Stimulated activated CD4-positive, alpha-beta T cell treated with anti-CD3 and anti-CD28 coated beads, Interleukin-1b, Interleukin-23, amount 100 ng/mL, for 1 hour (primary cell): ENCODE measurements at places on chromosomes 1 and 21.

DNA sequence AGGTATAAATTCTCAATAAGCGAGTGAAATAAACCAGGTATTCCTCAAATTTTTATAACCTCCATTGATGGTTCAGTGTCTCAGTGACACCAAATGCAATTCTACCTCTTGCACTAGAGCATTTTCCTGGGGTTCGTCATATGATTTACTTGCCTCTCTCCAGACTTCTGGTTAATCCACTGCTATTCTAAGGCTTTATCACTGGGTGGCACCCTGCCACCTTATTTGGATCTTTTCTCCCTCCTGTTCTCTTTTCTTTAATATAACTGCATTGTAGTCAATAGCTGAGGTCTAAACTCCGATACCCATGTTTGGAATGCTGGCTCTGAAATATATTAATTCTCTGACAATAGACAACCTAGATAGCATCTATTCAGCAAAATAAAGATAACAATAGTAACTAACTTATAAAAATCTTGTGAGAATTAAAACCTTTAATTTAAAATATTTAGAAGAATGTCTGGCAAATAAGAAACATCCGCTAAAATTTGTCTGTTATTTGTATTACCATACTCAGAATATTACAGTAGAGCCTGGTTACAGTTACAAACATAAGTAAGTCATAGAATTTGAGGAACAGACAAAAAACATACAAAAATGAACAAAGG is 436.4 kb downstream of the PLA2G4A start:
- no peak for DNase-seq

- no peak for DNase-seq
Measured at GRCh38 chr1:203147376-203147775, 19.9 kb downstream of the ADORA1 start.

GRCh38 chr1:48021792-48022191 is 24.6 kb upstream of the TRABD2B start:
- no peak for DNase-seq

GRCh38 chr1:79193211-79194079 is 186.9 kb upstream of the ADGRL4 start:
- no peak for DNase-seq

DNA sequence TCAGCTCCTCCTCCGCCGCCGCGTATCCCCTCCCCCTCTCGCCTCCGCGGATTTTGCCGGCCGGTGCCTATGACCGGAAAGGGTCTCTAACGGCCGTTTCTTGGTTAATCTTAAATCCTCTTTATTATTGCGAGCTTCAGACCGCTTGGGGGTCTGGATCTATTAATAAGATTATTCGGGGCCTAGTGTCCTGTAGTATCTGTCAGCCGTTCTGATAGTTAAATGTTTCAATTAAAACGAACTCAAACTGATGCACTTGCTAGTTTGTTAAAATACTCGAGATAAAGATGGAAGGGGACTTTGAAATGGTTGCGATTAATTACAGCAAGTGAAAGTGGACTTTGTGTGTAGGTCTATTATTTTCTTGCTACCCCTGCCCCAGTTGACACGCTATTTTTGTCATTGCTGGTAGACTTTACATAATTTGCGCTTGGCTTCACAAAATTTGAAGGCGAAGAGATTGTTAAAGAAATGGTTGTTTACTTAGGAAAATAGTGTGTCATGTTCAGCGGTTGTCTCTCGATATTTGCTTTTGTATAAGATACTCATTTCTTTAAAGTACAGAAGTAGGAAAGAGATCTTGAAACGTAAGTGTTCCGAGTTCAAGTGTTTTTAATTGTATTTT is 779 bp downstream of the SON start:
- DNase-seq = peak; percentile 15

DNA sequence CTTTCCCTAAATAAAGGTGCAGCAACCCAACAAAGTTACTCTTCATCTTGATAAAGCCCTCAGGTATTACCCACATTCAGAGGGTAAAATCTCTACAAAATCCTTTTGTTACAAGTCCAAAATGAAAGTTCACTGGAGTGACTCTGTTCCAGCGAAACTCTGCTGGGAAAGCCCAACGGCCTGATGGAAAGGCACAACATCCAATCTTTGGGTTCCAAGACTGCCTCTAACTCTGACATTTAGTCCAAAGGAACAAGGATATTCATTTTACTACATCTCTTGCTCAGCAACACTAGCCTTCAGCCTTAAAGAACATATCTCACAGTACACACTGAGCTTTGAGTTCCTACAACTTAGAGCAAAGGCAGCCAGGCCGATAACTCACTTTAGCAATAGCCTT is 42.1 kb downstream of the TGFBR3 start:
- DNase-seq = no peak

- no peak for DNase-seq
Measured at GRCh38 chr1:237386362-237387143, 344.6 kb downstream of the RYR2 start.

GRCh38 chr1:27102707-27103468 is 52.0 kb downstream of the SLC9A1 start:
- peak; percentile 60 for DNase-seq

DNA sequence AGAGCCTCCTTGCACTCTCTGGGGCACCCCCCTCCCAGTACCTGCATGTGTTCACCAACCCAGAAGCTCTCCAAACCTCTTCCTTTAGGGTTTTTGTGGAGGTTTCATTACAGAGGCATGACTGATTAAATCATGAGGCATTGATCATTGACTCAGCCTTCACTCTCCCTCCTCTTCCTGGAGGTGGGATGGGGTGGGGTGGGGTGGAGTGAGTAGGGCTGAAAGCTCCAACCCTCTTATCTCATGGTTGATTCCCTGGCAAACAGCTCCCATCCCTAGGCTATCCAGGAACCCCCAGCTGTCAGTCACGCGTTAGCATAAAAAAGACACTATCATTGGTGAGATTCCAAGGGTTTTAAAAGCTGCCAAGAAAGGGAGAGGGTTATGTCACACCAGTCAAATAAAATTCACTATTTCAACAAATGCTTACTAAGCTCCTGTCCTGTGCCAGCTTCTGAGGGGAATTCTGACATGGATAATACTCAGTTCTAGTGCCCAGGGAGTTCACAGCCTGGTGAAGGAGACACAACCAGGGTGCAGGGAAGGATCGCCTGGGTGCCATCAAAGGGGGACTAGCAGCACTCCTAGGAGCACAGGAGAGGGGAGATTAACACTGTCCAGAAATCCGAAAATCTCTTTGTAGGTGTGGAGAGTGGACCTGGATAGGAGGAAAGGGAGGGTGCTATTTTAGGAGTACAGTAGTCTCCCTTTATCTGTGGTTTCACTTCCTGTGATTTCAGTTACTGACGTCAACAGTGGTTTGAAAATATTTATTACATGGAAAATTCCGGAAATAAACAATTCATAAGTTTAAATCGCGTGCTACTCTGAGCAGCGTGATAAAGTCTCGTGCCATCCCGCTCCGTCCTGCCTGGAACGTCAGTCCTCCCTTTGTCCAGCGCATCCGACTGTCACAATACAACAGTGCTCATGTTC is 6.8 kb upstream of the IL24 start:
- no peak for DNase-seq

- peak; percentile 46 for DNase-seq
Measured at GRCh38 chr1:225467193-225468020, 39.6 kb upstream of the LBR start.

GRCh38 chr1:77319036-77319705 is 37.4 kb downstream of the AK5 start:
- no peak for DNase-seq

- no peak for DNase-seq
Measured at GRCh38 chr1:213050745-213051126, 305 bp upstream of the RPS6KC1 start.

- no peak for DNase-seq
Measured at GRCh38 chr1:59520827-59521418, 224.0 kb downstream of the FGGY start.

DNA sequence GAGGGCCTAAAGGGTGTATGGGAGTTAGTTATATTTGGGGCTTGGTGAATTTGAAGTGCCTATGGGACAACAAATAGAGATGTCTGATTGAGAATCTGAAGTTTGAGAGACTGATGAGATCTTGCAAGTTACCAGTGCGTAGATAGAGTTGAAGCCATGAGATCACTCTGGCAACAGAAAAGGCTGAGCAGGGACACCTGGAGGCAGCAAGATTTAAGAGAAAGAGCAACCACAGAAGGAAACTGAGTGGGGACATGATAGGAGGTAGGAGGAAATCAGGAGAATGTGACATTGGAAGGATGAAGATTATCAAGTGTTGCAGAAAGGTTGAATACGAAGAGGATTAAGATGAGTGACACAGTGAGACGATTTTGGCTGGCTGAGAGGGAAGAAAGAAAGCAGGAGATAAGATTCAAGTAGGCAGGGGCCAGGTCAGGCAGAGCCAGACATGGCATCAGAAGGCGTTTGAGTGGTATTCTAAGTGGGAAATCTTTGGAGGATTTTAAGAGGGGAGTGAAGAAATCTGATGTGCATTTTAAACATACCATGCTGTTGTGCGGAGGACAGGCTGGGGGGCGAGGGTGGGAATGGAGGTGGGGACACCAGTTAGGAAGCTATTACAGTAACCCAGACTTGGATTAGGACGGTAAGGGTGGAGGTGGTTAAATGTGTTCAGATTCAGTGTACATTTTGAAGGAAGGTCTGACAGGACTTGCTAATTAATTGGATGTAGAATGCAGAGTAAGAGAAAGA is 3.0 kb upstream of the MPL start:
- DNase-seq = no peak

DNA sequence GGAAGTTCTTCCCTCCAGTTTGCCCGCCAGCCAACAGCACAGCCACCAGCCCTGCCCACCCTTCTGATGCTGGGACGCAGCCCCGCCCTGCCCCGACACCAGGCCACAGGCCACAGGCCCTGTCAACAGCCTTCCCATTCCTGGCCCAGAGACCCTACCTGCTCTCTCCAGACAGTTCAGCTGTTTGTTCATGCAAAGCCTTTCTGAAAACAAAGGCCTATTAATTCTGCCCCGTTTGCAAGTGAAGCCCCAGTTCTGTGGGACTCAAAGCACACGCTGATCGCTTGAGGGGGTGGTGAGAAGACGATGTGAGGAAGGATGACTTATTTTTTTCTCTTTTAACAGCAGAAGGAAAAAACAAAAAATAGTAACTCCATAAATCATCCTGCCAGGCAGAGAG is 55.4 kb upstream of the KIF26B start:
- no peak for DNase-seq

DNA sequence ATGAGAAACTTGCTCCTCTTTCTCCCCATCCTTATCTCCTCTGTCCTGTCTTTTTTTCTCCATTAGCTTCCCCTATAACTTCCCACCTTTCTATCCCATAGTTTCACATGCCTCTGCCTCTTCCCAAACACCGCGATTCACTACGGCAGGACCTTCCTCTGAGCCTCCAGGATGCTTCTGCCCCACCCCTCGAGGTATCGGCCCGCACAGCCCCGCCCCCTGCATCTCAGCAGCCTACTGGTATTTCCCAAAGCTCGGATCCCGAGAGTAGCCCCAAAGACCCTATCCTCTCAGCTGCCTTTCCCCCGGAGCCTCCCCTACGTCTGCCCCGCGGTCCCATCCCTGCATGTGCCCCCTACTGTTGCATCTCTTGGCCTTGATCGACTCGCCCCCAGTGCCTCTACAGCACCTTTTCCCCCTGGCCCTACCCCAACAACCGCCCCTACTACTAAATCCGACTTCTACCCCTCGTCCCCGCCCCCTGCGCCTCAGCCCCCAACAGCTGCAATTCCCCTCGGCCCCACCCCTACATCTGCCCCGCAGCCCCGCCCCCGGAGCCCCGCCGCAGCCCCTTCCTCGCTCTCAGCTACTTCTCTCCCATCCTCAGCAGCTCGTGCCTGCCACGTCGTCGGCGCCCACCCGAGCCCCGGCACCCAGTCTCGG is 512 bp downstream of the PIAS3 start:
- DNase-seq = no peak

- DNase-seq = no peak
Measured at GRCh38 chr1:114641377-114641776, 28.5 kb downstream of the DENND2C start.

GRCh38 chr1:151436985-151437384 is 22.3 kb downstream of the POGZ start:
- no peak for DNase-seq

DNA sequence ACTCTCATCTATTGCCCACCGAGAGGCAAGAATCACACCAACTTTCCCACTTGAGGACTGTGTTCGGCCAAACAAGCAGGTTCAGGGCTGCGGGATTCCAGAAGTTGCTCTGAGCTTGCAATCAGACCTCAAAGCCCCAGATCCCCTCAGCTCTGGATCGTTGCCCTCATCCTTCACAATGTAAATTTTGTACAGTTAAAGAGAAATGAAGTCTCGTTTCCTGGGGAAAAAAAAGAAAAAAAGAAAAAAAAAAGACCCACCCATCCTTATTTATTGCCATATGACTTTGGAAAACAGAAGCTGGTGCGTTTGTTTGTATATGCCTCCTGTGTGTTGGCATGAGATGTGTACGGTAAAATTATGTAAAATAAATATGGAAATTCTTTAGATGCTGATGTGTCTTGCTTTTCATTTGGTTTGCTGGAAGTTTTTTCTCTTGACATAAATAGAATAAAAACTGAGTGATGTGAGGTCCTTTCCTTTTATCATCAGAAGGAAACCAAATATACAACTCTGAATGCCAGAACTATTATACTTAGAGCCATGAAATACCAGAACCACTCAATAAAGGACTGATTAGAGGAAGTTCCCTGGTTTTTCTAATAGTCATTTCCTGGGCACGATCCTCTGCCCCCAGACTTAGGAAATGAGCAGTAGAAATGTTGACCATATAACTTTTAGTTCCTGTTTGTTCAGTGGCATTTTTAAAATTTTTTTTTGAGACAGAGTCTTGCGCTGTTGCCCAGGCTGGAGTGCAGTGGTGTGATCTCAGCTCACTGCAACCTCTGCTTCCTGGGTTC is 48.7 kb downstream of the LHX4 start:
- DNase-seq = no peak

DNA sequence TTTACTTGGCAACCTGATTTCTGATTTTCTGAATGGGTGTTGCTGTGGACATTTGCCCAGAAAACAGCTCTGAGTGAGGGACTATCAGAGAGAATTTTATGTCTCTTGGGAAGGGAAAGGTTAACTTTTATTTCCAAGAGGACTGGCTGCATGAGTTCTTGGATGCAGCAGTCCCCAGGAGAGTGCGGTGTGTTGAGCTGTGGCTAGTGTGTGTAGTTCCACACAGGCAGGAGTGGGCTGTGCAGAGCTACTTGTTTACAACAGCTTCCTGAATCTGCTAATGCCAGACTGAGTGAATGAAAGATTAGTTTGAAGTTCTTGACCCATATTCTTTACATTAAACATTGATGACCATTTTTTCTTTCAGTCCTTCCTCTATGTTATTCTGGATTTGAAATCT is 41.0 kb upstream of the APOBEC4 start:
- DNase-seq = no peak

DNA sequence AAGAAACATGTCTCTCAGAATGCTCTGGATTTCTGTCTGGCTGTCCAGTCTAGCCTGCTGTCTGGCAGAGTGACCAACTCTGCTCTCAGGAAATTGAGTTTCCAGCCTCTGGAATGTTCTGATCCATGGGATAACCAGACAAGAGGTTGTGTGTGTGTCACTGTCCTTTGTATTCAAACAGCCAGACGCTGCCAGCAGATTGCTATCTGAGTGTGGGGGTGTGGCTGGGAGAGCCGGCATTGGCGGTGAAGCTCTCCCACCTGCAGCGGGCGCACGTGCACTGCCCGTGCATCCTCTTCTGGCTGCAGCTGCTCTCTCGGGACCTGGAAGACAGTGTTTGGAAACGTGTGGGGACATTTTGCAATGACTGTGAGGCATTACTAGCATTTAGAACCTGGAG is 26.1 kb downstream of the PKP1 start:
- no peak for DNase-seq
